Psoas muscle (tissue), 8 donors: ENCODE measurements at places on chromosomes 4 and X.

- DNase-seq = no peak
- peaks cover 7% of the 10 kb centered on the region for H3K36me3 ChIP-seq
- H3K27me3 ChIP-seq = no peaks in the 10 kb centered on the region
Observed at GRCh38 chrX:30864383-30864785, 24.7 kb downstream of the TAB3 start.

DNA sequence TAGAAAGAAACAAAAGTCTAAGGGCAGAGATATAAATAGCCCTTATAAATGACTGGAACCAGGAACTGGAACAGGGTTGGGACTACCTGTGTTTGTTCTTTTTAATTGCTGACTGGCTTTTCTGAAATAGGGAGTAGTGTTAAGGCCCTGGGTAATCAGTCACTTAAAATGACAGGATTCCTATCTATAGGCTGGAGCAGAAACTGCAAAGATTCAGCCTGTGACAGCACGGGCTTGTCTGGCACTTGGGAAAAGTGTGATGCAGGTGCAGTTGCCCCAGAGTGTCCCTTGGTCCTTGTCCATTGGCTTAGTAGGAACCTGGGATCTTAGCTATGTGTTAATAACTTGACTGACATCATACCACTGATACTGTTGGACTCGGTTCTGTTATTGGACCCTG lies 14.7 kb upstream of the PLAC8 start:
- DNase-seq = no peak
- no peak overlapping the region for H3K27ac ChIP-seq
- no peaks in the 10 kb centered on the region for H3K36me3 ChIP-seq
- H3K4me3 ChIP-seq = no peak overlapping the region
- H3K4me1 ChIP-seq = no peaks in the 10 kb centered on the region
- no peaks in the 10 kb centered on the region for H3K27me3 ChIP-seq

DNA sequence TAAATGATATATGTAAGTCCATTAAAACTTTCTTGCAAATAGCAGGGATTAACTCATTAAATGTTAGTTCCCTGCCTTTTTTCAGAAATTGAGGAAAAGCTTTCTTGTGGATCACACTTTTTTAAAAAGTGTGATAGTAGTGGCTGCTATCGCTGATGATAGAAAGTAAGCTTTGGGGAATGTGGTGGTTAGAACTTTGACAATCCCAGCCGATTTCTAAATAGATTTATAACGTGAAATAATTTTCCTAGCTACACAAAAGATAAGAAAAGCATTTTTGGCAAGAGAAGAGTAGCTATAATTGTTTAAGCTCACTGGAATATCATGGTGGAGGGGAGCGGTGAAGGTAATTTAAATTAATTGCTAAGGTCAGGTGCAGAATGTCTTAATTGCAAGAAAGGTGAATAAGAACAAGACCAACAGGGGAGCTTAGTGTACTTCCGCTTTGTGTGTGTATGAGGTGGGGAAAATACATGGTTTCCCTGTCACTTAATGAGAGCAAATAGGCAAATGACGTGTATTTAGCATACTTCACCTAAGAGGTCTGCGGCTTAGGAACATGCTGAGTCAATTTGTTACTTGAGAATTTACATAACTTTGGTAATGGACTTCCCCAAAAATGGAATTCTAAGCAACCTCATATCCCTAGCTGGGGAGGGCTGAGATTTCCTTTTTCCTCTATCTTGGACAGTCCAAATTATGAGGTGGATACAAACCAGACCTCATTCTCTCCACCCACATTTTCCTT lies 11.7 kb upstream of the IL21 start:
- H3K4me1 ChIP-seq = no peaks in the 10 kb centered on the region
- no peak overlapping the region for H3K4me3 ChIP-seq
- no peak for DNase-seq
- no peak overlapping the region for H3K27ac ChIP-seq
- no peaks in the 10 kb centered on the region for H3K36me3 ChIP-seq
- H3K27me3 ChIP-seq = no peaks in the 10 kb centered on the region

DNA sequence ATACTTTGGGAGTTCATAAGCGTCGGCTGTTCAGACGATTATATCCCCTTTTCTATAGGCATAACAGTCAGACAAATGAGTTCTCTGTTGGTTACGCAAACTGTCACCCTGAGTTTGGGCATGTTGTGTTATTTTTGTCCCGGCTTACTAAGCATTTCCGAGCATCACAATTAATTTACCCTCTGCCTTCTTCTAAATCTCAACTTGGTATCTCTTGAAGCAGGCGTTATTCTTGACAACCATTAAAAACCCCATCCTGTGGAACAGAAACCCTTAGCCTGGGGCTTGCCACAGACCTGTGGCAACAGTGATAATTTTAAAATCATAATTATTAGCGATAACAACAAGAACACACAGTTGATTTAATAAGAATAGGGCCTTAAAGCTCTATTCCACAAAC lies 558.7 kb downstream of the INPP4B start:
- H3K27ac ChIP-seq = no peak overlapping the region
- no peak for DNase-seq
- H3K4me3 ChIP-seq = no peak overlapping the region
- no peaks in the 10 kb centered on the region for H3K36me3 ChIP-seq
- no peaks in the 10 kb centered on the region for H3K27me3 ChIP-seq

DNA sequence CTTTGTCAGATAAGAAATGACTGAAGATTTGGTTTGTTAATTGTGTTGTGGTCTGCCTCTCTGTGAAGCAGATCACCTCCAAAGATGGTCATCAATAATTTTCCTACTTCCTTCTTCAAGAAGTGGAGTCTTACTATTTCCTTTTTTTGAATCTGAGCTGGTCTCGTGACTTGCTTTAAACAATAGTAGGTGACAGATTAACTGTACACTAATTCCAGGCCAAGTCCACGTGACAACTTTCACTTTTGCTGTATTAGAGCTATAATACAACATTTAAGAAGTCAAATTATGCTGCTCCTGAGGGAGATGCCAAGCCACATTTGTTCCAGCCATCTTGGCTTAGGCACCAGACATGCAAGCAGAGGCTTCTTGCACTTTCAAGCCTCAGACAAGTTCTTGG lies 393.8 kb upstream of the GRID2 start:
- DNase-seq = no peak
- no peak overlapping the region for H3K4me3 ChIP-seq
- no peaks in the 10 kb centered on the region for H3K27me3 ChIP-seq
- H3K36me3 ChIP-seq = no peaks in the 10 kb centered on the region
- H3K27ac ChIP-seq = no peak overlapping the region

DNA sequence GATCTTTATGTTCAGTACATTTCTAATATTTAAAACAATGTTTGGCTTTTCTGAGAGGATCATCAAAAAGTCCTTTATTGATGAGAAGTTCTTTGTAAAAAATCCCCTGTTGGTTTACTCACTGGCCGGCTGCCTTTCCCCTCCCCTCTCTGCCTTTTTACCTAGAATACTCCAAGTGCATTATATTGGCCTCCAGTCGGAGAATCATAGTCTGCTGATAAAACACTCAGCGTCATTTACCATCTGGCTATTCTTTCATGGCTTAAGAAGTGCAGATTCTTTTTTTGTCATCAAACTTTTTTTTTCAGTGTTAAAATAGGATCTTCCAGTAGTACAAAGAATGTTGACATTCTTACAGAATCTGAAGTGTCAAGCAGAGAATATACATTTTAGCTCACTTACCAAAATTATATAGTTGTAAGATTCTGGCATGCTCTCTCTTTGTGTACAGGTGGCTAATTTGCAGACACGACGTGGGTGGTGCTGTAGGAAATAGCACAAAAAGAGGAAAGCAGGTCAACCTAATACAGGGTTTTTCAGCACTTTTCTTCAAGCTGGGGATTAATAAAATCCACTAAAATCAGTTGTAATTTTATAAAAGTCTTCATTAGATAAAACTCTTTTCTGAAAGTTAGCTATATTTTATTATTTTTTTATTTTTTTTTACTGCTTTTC lies 731.8 kb downstream of the KCTD8 start:
- no peaks in the 10 kb centered on the region for H3K36me3 ChIP-seq
- H3K27me3 ChIP-seq = no peaks in the 10 kb centered on the region
- H3K4me1 ChIP-seq = no peaks in the 10 kb centered on the region

GRCh38 chr4:76738086-76738931 lies 159.6 kb downstream of the SOWAHB start:
- H3K4me1 ChIP-seq = no peaks in the 10 kb centered on the region
- H3K27me3 ChIP-seq = no peaks in the 10 kb centered on the region
- H3K27ac ChIP-seq = no peak overlapping the region
- H3K4me3 ChIP-seq = no peak overlapping the region
- no peaks in the 10 kb centered on the region for H3K36me3 ChIP-seq

DNA sequence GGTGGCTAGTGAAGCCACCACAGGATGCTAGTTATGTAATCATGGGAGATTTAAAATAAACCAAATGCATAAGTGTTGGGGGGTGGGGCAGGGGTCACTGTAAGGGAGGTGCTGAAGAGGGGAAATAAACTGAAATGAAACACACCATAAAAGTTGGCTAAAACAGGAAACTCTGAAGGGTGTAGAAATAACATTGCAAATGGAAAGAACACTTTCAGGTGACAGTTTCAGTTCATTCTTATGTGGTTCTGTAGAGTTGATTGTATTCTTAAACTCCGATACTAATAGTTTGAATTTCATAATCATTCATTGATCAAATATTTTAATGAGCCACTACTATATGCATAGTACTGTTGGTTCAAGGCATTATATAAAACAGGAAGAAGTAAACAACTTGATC lies 80.1 kb downstream of the HDAC8 start:
- DNase-seq = no peak
- H3K36me3 ChIP-seq = no peaks in the 10 kb centered on the region
- H3K27ac ChIP-seq = no peak overlapping the region

DNA sequence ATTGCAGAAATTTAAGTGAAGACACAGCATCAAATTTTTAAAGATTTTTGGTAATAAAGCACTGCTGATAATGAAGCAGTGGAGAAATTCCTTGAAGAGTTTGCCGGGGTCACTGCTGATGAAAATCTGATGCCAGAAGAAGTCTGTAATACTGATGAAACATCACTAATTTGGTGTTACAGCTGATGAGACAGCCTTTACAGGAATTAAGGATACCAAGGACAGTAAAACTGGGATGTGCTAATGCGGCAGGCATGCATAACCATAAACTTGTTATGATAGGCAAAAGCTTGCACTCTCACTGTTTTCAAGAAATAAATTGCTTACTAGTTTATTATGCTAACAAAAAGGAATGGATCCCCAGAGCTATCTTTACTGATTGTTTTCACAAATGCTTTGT lies 52.9 kb upstream of the VEGFC start:
- H3K27ac ChIP-seq = no peak overlapping the region
- no peaks in the 10 kb centered on the region for H3K36me3 ChIP-seq
- H3K4me3 ChIP-seq = no peak overlapping the region
- no peak for DNase-seq
- H3K4me1 ChIP-seq = no peaks in the 10 kb centered on the region

DNA sequence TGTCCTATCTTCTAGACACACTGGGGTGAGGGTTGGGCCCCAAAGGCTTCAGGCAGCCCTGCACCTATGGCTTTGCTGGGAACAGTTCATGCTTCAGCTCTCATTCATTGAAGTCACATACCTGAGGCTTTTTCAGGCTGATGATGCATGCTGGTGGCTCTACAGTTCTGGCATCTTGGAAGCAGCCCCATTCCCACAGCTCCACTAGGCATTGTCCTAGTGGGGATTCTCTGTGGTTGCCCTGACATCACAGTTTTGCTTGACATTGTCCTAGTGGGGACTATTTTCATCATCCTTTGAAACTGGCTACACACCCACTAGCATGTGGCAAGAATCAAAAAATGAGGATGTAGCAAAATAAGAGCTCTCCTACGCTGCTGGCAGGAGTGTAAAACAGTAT lies 37.7 kb upstream of the C4orf17 start:
- H3K27me3 ChIP-seq = no peaks in the 10 kb centered on the region
- DNase-seq = no peak
- H3K4me1 ChIP-seq = no peaks in the 10 kb centered on the region
- no peak overlapping the region for H3K4me3 ChIP-seq
- H3K27ac ChIP-seq = no peak overlapping the region

DNA sequence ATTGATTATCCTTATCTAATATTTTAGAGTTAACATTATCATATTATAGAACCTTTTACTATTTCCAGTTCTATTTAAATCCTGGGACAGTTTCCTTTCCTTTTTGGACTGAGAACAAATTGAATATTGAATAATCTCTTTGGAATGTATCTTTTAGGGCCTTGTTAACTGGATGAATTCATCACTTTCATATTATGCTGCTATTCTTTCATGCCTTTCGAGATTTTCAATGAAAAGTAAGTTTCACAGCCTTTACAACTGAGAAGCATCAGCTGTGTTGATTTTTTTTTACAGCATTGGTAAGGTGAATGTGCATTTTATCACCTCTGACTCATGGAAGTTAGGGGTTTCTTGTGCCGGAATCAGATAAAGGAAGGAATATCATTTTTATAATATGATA lies 39.6 kb downstream of the PDLIM5 start:
- H3K36me3 ChIP-seq = no peaks in the 10 kb centered on the region
- no peaks in the 10 kb centered on the region for H3K27me3 ChIP-seq
- H3K4me1 ChIP-seq = peaks cover 70% of the 10 kb centered on the region

DNA sequence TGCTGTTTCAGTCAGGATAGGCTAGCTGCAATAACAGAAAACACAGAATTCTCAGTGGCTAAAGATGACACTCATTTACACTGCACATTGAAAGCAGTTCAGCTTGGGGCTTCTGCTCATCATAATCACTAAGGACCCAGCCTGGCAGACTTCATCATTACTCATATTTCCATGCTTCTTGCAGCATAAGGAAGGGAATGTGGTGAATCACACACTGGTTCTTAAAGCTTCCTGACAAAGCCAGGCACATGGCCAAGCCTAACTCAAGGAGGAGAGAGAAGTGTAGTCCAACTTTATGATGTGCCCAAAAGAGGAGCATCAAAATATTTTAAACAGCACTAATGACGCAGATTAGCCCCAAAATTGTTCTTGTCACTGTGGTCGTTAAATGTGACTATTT lies 186.5 kb downstream of the BANK1 start:
- peak; percentile 20 for DNase-seq
- H3K27me3 ChIP-seq = no peaks in the 10 kb centered on the region
- H3K4me1 ChIP-seq = no peaks in the 10 kb centered on the region
- no peak overlapping the region for H3K27ac ChIP-seq
- no peaks in the 10 kb centered on the region for H3K36me3 ChIP-seq

DNA sequence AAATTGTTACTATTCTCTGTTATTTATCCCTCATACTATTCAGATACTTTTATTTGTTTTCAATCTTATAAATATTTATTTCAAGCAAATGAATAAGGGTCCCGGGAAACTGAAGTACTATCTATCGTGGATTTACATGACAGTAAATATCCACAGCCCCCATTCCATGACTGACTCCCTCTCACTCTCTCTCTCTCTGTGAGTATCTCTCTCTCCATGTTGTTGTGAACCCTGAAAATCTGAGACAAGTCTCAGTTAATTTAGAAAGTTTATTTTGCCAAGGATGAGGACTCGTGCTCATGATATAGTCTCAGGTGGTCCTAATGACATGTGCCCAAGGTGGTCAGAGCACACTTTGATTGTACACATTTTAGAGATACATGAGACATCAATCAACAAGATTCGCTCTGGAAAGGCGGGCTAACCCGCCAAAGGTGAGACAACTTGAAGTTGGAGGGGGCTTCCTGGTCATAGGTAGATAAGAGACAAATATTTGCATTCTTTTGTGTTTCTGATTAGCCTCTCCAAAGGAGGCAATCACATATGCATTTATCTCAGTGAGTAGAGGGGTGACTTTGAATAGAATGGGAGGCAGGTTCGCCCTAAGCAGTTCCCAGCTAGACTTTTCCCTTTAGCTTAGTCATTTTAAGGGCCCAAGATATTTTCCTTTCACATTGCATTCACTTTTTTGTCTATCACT lies 986.4 kb downstream of the NLGN4X start:
- no peaks in the 10 kb centered on the region for H3K4me1 ChIP-seq
- DNase-seq = no peak
- H3K27me3 ChIP-seq = no peaks in the 10 kb centered on the region
